ENCODE measurements at places on chromosomes 3 and 15.

- no peak for DNase-seq
Measured at GRCh38 chr15:65411465-65412071, 11.2 kb downstream of the IGDCC4 start.

DNA sequence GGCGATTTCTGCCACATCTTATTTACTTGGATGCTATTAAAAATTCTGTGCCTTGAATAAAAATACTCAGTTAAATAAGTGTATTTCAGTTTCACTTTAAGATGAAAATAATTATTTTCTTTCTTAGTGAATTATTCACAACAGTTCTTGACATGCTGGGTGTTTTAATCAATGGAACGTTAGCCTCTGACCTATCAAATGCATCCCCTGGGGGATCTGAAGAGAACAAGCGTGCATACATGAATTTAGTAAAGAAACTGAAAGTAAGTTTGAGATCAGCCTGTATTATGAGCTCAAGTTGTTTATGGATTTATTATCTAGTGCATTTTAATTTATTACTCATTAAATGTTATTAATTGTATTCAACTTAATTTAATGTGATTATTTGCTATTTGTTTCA, 597 bp downstream of the P2RY12 start:
- DNase-seq, result no peak

DNA sequence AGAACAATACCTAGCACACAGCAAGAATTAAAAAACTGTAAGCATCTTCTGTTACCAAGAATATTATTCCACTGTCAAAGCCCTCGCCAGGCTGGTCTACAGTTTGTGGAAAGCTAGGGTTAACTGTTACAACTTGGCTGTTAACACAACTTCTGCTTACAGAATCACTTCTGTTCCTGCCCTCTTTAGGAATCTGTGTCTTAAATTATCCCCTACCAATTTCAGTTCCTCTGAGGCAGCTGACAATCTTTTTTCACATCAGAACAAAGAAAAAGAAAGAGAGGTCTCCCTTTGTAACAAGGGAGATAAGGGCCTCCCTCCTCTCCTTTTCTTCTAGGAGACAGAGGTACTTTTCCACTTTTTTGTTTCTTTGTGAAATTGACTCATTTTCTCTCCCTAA, 188.9 kb downstream of the FMN1 start:
- DNase-seq, result no peak

- no peak for DNase-seq
Measured at GRCh38 chr3:101954936-101955335, 105.6 kb downstream of the NFKBIZ start.

GRCh38 chr3:177257006-177257405, 59.7 kb upstream of the TBL1XR1 start:
- no peak for DNase-seq

- no peak for DNase-seq
Measured at GRCh38 chr15:73392025-73392424, 23.3 kb upstream of the HCN4 start.

DNA sequence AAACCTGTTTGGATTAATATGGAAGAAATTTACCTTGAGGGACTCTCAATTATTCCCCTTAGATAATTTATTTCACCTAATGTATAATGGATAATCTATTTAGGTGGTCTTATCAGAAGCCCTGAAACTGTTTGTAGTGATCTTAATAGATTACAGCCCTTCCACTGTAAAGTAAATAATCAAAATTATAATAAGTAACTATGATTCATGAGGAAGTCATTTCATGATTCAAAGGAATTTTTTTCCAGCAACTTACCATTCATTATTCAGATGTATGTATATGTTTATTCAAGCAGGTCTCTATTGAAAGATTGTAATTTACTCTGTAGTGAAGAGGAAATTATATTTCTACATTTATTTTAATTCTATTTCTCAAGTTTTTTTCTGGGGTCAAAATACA, 250.6 kb upstream of the ROBO1 start:
- no peak for DNase-seq

- no peak for DNase-seq
Measured at GRCh38 chr15:74136540-74136813, 6.1 kb downstream of the ISLR2 start.

DNA sequence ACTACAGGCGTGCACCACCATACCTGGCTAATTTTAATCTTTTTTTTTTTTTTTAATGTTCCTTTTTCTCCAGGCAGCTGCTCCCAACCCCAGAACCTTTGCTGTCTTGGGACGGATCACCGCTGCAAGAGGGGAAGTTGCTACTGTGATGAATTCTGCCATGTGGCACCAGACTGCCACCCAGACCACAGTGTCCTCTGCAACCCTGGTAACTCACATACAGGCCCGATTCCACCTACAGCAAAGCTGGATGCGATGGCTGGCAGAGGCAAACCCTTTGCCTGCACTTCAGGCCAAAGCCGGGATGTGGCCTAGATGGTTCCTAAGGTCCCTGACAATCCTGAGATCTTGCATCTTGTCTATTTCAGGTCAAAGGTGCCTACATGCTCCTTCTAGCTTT, 12.7 kb upstream of the MUC20 start:
- DNase-seq, result no peak

DNA sequence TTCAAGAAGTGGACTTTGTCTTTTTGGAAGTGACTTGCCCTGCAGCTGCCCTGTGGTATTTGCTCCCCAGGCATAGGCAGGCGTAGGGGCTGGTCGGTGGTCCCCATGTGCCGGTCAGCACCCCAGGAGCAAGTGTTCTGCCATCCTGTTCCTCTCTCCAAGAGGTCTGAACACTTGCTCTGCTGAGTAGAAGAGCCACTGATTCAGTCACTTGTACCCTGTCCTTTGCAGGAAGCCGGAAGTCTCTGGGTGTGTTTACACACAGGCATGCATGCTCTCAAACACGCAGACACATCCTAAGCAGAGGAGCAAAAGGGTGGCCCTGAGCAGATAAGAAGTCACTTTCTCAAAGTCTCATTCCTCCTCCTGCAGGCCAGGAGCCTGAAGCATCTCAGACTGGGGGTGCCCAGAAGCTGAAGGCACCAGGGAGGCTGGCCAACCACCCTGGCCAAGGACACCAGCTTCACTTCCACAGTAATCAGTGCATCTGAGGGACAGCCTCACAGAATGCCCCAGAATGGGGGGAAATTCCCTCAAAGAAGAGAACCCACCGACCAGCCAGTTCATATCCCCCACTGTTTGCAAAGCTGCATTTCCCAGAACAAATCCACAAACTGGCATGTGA, 88.7 kb upstream of the POMGNT2 start:
- no peak for DNase-seq
